Spinal cord (tissue), 10 donors: ENCODE measurements at places on chromosomes 4 and X. TPM values are rescaled to one million over a fixed set of nuclear protein-coding genes. Genes with fewer than 3 reads are reported as not detected.

SSX3 gene
- polyA plus RNA-seq: not detected

ZBTB49 gene
- 7.5 TPM for polyA plus RNA-seq

AP1AR gene
- polyA plus RNA-seq: 35.9 TPM

P2RY10 gene
- not detected for polyA plus RNA-seq

VCX gene
- polyA plus RNA-seq: 0.44 TPM

CWH43 gene
- 0.11 TPM for polyA plus RNA-seq

TASL gene
- 1.2 TPM for polyA plus RNA-seq

P2RY4 gene
- 0.16 TPM for polyA plus RNA-seq

CXCL9 gene
- polyA plus RNA-seq: not detected

CLCN4 gene
- polyA plus RNA-seq: 42.9 TPM

DCLK2 gene
- 234 TPM for polyA plus RNA-seq

PASD1 gene
- polyA plus RNA-seq: 0.08 TPM

TCEAL6 gene
- polyA plus RNA-seq: 34.0 TPM

LINC00632 gene
- 150 TPM for polyA plus RNA-seq

TMPRSS11E gene
- polyA plus RNA-seq: not detected

GPC4 gene
- polyA plus RNA-seq: 15.5 TPM
